ENCODE measurements at places on chromosomes 11 and 22.

DNA sequence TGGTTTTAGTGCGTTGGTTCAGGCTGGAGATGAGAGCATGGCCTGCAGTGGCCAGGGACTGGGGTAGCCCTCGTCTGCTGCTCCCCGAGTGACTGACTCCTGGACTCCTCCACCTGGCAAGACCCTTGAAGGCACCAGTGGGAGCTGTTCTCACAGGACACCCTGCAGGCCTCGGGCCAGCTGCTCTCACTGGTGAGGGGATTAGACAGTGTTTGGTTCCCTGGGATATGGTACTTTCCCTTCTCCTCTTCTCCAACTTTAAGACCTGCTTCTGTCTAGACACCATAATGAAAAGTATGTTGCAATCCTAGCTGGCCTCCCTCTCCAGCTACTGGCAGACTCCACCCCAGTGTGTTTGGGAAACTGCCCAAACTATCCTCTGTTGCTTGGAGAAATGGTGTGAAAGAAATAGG, 168.8 kb upstream of the CADM1 start:
- peak; percentile 67 for DNase-seq

DNA sequence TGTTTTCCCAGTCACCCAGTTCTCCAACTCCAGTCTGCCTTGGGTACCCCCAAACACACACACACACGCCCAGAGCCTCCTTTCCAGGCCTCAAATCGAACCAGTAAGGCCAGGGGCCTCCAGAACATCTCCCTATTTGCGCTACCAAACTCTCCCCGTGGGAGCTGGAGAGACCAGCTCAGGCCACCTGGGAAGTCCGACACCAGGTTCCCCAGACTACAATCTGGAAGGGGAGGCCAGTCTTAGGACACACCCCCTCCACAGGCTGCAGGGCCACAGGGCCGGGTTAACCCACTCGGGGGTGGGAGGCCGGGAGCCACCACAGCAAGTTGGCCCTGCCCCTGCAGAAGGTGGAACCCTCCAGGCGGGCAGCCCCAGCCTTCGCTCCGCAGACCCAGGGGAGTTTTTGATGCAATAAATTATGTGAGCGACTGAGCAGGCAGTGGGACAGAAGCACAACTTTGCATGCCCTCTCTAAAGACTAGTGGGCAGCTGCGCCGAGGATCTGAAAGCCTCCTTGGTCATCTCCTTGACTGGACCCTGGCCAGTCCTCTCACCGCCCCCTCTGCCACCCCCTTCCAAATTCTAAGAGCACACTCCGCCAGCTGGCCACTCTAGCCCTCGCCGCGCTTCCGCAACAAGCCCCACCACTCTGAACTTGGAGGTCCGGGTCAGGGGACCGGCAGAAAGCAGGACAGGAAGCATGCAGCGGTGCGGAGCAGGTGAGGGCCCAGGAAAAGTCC, 2.8 kb downstream of the IGF2 start:
- DNase-seq, result no peak

GRCh38 chr22:38481162-38481870, 13.4 kb downstream of the KDELR3 start:
- no peak for DNase-seq

- DNase-seq, result no peak
Measured at GRCh38 chr22:20904008-20904979, 12.9 kb upstream of the CRKL start.

DNA sequence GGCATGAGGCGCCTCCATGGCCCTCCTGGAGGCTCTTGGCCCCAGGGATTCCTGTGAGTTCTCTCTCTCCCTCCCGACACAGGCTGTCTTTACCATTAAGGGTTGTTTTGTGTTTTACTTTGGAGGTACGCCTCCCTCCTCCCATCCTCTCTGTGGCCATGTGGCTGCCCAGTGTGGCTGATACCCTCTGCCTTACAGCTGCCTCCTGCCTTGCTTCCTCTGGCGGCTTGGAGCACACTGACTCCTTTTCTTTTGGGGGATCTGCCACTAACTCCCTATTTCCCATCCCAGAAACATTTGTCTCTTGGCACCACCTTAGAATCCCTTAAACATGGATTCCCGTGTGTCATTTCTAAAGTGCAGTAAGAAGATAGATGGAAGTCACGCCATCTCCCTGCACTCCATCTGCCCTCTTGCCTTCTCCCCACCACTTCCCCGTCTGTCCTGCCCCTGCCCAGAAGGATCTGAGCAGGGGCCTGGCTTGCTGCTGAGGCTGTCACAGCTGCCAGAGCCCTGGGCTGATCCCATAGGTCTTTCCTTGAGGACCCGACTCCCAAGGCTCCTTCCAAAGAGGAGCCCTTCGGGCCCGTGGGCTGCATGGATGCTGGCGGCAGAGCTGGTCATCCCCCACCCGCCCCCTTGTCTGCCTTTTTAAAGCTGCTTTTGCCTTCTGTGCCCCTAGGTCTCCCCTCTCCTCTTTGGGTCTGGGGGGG, 15.1 kb upstream of the ACR start:
- DNase-seq, result no peak

- DNase-seq, result no peak
Measured at GRCh38 chr11:131978351-131978750, 607.9 kb downstream of the NTM start.

- no peak for DNase-seq
Measured at GRCh38 chr11:17021511-17021910, 7.3 kb upstream of the PLEKHA7 start.

GRCh38 chr11:19869946-19870589, 157.4 kb downstream of the NAV2 start:
- no peak for DNase-seq

DNA sequence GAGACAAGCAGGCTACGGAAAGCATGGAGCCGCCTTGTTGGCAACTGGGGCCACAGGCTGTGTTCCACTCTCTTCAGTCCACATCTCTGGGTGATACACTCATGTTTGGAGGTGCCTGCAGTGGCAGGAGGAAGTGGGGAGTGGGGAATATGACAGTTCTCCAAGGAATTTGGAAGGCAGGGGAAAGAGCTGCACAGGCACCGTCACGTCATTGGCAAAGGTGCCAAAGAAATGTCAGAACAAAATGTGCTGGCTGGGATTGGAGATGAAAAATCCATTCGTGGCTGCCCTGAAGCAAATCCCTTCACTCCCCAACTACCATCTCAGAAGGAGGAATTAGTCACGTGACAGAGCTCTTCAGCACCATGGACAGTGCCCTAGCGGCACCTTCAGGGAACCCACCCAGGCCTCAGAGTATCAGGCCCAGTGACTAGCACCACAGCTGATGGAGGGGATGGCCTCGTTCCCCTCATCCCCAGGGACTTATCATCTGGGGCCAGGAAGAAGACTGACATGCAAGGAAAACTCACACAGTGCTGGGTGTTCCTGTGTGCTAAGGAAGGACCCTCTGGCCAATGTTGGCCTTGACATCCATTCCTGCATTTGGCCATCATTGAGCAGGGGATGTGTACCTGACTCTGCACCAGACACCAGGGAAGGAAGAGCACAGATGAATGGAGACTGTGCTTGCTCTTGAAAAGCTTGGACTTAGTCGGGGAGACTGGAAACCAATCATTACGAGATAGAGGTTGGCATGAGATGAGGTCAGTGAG, 48.5 kb upstream of the PRDM11 start:
- peak; percentile 57 for DNase-seq

GRCh38 chr11:128480665-128481064, 106.7 kb downstream of the ETS1 start:
- DNase-seq, result no peak

- no peak for DNase-seq
Measured at GRCh38 chr11:8758619-8759169, 76.1 kb downstream of the RPL27A start.

GRCh38 chr22:27687984-27688545, 113.5 kb downstream of the MN1 start:
- DNase-seq, result no peak

DNA sequence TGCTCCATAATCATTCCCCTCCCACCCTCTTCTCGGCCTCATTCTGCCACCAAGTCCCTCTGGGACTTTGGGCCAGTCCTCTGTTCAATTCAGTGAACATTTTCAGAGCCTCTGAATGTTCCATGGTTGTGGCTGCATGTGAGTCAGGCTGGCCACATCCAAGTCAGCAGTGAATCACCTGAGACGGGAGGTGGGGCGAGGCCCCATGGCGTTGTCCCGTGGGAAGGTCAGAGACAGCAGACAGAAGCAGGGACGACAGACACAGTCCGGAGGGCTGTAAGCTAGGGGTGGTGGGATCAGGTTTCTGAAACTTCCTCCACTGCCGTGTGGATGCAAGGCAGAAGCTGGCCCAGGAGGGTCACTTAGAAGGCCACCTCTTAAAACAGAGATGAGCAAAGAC, 324.8 kb downstream of the MN1 start:
- no peak for DNase-seq
